SHP77 (cell line): ENCODE measurements at places on chromosomes 6 and 20.
A peak's percentile ranks its signal among the peaks of the same experiment; 100 is the strongest.

GRCh38 chr6:40900791-40901190 is 138.2 kb downstream of the UNC5CL start:
- DNase-seq: no peak

DNA sequence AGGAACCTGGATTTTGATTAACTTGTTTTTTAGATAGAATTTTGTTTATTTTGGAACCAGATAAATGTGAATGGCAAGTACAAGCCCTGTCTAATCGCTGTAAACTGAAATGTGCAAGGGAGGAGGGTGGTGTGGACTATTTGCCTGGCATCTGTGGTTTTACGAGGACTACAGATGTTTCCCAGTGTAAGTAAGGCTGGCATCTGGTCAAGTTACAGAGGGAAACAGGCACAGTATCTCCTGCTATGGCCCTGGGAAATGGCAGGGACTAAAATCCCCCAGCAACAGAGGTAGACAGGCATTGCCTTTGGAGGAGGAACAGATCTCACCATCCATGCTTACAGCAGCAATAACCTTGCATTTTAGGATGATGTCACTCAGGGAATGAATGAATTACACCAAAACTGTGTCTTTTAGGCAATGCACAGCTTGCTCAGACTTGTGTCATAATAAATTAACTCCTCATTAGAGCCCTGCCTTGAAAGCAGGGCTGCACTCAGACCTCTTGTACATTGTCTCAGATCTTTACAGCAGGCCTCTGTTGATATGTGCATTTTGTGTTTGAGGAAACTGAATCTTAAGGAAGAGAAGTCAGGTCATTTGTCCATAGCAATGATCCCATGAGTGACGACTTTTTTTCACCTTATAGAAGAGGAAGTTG is 96.2 kb downstream of the TCP11 start:
- DNase-seq: no peak

- no peak for DNase-seq
Observed at GRCh38 chr20:20939006-20939405, 167.2 kb downstream of the LINC00237 start.

- DNase-seq: no peak
Observed at GRCh38 chr6:12570461-12571030, 146.0 kb upstream of the PHACTR1 start.

- no peak for DNase-seq
Observed at GRCh38 chr6:69238067-69238466, 558.7 kb downstream of the LMBRD1 start.

DNA sequence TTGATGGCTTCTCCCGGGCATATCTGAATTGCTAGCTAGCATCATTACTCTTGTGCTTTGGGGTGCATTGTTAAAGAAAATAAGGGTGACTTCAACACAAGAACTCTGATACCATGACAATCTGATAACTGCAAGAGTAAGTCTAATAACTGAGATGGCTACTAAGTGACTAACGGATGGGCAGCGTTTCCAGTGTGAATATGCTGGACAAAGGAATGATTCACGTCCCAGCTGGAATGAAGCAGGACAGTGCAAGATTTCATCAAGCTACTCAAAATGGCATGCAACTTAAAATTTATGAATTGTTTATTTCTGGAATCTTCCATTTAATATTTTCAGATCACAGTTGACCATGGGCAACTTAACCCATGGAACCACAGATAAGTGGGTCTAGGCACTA is 31.7 kb downstream of the MOXD1 start:
- DNase-seq: no peak

GRCh38 chr6:160430203-160430602 is 82.0 kb downstream of the SLC22A3 start:
- DNase-seq: no peak

GRCh38 chr6:45606831-45607400 is 229.2 kb upstream of the SUPT3H start:
- no peak for DNase-seq

- no peak for DNase-seq
Observed at GRCh38 chr20:62918831-62919230, 7.5 kb downstream of the DIDO1 start.

DNA sequence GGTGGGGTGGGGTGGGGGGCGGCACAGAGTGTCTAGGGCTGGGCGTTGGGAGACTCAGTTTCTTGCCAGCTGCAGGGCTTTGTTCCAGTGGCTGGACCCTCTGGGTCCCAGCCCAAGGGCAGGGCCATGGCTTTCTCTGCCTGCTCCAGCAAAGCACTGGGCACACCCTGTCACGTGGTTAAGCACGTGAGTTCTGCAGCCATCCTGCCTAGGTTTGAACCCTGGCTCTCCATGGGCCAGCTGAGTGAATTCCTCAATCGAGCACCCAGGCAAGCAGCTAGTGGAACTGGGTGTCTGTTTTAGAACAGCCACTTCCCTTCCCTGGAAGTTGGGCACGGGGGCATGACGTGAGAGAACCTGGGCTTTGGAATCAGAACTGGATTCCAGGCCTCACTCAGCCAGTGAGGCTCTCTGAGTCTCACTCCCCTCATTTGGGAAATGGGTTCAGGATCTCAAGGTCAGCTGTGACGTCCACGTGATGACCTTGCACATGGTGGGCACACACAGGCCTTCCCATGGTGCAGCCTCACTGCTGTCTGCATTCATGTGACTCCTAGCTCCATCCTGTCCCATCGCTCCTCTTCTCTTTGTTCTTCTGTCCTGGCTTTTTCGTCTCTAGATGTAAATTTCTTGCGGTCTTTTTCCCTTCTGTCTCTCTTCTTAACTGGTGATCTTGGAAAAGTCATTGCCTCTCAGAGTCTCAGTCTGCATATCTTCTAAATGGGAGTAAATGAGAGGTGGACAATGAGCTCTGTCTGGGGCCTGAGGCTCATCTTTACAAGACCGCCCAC is 45.9 kb downstream of the NOL4L start:
- peak; percentile 30 for DNase-seq

GRCh38 chr20:10729785-10730184 is 56.0 kb upstream of the JAG1 start:
- no peak for DNase-seq

DNA sequence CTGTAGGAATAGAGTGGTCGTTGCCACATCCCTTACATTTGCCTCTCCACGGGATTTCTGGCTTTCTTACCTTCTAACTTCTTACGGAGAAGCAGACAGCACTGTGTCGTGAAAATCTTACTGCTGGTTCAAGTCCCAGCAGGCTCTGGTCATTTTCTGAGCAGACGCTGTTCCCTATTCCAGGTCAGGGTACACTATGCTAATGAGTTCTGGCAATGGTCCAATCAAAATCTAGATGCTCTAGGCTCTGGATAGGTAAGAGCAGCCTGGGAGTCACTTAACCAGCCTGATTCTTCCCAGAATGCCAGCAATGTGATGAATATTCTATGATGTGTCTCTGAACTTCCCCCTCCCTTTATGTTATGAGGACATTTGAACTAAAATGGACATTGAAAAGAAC is at the start of gene GCM1:
Gene GCM1 (minus strand): TSS at position 158 of the 400 bp plus-strand sequence. CDS start 3,209 bp downstream, outside the sequence.
- DNase-seq: no peak

GRCh38 chr20:19368351-19368750 is 155.9 kb downstream of the SLC24A3 start:
- DNase-seq: no peak

GRCh38 chr6:142118925-142119324 is 13.8 kb upstream of the GJE1 start:
- no peak for DNase-seq

DNA sequence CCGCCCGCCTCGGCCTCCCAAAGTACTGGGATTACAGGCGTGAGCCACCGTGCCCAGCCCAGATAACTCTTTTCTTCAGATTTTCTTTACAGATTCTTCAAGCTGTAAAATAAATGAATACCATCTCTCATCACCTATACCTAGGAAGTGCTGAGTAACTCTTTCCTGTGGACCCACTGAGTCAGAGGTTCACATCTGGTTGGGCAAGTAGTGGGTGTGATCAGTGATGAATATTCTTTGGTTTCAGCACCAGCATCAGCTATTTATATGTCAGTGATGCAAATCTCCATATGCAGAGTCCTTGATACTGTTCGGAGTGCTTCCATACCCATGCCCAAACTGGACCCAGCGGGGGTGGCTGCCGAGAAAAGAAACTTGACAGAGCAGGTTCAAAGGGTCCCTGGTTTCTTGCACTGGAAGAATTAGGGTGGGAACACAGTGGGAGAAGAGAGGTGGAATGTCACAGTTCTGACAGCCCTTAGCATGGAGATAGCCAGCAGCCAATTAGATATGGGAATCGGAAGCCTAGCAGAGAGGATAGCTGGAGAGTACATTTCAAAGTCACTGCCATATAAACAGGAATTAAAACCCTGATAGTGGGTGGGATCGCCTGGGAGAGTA is 64.9 kb upstream of the DDR1 start:
- DNase-seq: no peak

GRCh38 chr6:43246301-43247113 is 3.2 kb downstream of the TTBK1 start:
- DNase-seq: peak; percentile 92

DNA sequence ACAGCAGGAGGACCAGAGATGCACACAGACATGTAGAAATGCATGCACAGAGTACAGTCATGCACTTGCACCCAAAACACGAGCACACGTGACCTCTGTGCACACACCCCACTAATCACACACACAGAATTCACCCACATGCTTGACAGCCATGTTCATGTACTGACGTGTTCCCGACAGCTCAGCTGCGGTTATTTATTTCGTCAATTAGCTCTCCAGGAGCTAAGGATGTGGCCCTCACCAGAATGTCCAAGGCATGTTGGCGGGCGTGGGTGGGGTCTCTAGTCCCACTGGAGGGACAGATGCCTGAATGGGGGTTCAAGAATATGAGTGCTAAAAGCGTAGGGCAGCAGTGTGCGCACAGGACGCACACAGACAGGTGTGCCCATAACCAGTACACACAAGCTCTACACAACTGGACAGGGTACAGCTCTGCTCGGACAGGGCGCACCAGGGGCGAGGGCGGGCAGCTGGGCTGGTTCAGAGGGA is 571 bp upstream of the PRPF6 start:
- no peak for DNase-seq
